ENCODE measurements at places on chromosomes 11 and 22.

DNA sequence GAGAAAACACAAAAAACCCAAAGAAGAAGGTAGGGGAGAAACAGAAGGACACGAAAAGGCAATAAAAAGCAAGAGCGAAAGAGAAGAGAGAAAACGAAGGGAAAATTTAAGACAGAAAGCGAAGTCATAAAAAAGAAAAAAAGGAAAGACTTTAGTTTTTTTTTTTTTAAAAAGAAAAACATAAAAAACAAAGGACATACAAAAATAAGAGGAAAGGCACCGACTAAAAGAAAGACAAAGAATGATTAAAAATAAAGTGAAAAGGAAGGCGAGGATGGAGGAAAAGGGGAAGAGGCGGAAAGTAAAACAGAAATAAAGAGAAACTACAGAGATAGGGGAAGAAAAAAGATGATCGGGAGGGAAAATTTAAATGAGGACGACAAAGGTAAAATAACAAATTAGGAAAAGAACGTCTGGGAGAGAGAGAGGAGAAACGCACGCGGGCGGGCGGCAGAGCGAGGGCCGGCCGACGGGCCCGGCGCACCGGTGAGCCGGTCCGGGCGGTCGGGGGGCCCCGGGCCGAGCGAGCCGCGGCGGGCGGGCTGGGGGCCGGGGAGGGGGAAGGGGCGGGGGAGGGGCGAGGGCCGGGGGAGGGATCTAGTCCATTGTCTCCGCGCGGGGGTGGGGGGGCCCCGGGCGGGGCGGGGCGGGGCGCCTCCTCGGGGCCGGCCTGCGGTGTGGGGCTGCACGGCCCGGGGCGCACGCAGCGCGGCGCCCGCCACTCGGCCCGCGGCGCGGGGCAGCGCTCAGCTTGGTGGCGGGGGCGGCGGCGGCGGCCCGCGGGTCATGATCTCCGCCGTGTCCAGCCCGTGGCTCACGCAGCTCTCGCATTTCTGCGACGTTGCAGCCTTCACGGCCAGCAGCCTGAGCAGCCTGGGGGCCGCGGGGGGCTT is at the start of gene TBX1:
Gene TBX1 (plus strand): TSS at position 721 of the 893 bp plus-strand sequence. CDS start 66 bp downstream, at position 787.
- peak within 1 kb of the TSS; percentile 34 for H3K4me3 ChIP-seq
- no peak within 1 kb of the TSS for H3K27ac ChIP-seq
- H3K4me1 ChIP-seq: peaks cover 42% of the 10 kb centered on the region
- DNase-seq: no peak

DNA sequence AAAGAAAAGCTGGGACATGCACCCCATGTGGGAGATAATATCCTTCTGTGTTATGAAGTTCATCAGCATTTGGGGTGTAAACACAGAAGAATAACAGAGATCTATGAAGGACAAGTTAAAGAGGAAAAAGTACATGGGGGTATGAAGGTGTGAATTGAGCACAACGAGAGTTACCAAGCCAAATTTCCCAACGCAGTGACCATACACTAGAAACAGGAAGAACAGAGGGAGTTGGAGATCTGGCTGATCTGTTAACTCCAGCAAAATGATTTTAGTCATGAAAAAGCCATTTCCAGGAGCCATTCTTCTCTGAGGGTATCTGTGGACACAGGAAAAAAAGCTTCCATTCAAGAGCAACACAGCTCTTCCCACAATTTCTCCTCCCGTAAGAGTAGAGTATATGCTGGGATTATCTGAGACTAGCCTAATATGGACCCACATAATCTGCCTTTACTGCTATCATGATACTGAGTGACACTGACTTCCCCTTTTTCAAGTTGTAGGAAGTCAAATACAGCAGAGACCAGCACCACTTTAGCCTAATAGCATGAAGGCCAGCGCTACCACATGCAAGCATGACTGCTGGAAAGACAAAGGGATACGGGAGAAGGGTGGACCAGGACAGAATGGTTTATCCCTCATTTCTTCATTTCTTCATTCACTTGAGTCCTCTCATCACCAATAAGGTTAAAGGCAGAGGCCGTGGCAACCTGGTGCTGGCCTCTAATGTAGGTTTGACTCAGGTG is 19.6 kb upstream of the OR8D2 start:
- no peak for DNase-seq
- no peaks in the 10 kb centered on the region for H3K27me3 ChIP-seq
- H3K4me1 ChIP-seq: no peaks in the 10 kb centered on the region

DNA sequence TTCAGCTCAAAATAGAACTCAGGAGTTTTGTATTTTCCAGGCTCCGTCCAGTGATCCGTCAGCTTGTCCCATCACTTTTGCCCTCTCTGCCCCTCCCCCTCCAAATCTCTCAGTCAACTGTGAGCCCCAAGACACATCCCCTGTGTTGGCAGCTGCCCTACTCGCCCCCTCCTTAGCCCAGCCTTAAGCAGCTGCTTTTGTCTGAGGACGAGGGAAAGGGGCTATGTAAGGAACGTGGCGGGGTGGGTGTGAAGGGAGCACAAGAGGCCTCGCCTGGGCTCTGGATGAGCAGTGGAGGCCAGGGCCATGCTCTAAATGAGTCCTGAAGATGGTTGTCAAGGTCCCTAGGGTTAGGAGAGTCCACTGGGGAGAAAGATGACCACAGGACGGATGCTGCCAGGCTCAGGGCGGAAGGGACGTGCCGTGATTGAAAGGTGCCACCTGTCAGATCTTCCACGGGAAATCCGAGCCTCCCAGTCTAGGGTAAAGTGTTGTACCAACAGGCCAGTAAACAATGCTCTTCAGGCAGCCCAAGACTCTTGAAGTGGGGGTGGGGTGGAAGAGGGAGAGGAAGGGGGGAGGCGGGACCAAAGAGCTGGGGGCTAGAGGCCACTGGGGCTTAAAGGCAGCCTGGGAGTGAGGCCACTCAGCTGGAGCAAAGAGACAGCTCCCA is at the start of gene SMTNL1:
Gene SMTNL1 (plus strand): TSS at position 649 of the 673 bp plus-strand sequence. CDS start 5,048 bp downstream, outside the sequence.
- no peaks in the 10 kb centered on the region for H3K27me3 ChIP-seq
- no peaks in the 10 kb centered on the region for H3K36me3 ChIP-seq
- DNase-seq: no peak
- no peak within 1 kb of the TSS for H3K27ac ChIP-seq
- H3K4me3 ChIP-seq: no peak within 1 kb of the TSS

- no peak overlapping the region for H3K4me3 ChIP-seq
- H3K36me3 ChIP-seq: no peaks in the 10 kb centered on the region
- H3K27ac ChIP-seq: no peak overlapping the region
- no peaks in the 10 kb centered on the region for H3K4me1 ChIP-seq
- DNase-seq: peak; percentile 38
These were observed 10.5 kb upstream of the MCHR1 start for GRCh38 chr22:40668611-40669411.

DNA sequence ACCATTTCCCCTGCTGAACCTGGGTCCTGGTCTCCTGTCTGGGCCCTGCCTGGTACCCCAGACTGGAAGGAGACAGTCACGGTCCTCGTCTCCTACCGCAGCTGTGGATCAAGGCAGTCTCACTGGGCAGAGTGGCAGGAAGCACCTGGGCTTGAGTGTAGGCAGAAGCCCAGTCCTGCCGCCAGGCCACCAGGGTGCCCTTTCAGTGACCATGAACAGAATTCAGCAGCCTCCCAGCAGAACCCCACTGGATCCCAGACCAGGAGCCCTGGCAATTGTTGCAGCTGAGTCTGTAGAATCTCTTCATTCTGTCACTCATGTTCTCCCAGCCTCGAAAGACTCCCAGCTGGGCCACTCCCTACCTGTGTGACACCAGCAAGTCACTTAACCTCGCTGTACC is 25.5 kb upstream of the CREB3L1 start:
- no peaks in the 10 kb centered on the region for H3K27me3 ChIP-seq
- no peak overlapping the region for H3K4me3 ChIP-seq
- DNase-seq: no peak
- H3K36me3 ChIP-seq: no peaks in the 10 kb centered on the region

GRCh38 chr11:130874396-130874795 is 41.9 kb downstream of the SNX19 start:
- no peak overlapping the region for H3K27ac ChIP-seq
- no peak overlapping the region for H3K4me3 ChIP-seq
- DNase-seq: no peak
- peaks cover 86% of the 10 kb centered on the region for H3K36me3 ChIP-seq

GRCh38 chr11:121929581-121929980 is 186.4 kb downstream of the BLID start:
- H3K27me3 ChIP-seq: peaks cover 1% of the 10 kb centered on the region
- no peak for DNase-seq
- H3K27ac ChIP-seq: no peak overlapping the region
- no peak overlapping the region for H3K4me3 ChIP-seq
- H3K36me3 ChIP-seq: no peaks in the 10 kb centered on the region

DNA sequence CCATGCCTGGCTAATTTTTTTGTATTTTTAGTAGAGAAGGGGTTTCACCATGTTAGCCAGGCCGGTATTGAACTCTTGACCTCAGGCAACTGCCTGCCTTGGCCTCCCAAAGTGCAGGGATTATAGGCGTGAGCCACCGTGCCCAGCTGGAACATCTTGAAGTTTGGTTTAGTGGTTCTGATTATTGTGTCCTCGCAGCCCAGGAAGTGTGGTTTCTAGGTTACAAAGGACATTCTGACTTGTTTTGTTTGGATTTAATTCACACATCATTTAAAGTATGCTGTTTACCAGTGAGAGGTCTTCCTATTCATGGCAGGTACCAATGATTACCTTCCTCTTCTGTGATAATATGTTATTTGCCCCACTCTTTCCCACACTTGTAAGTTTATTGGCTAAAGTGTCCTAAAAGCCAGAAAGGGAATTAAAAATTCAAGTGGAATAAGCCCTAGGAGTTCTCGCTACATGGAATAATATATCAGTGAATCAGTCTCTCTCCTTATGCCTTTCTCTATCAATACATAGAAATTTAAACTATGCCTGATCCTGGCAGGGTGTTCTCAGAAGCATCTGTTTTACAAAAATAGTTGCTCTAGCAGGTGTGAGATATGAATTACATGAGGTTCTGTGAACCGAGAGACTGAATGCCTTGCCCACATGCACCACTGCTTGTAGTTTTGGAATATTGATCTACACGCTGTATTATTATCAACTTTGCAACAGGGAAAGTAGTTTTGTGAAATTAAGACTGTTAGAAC is 263.1 kb downstream of the DDX10 start:
- DNase-seq: no peak
- no peaks in the 10 kb centered on the region for H3K4me1 ChIP-seq
- H3K36me3 ChIP-seq: no peaks in the 10 kb centered on the region
- no peak overlapping the region for H3K27ac ChIP-seq
- no peak overlapping the region for H3K4me3 ChIP-seq
- no peaks in the 10 kb centered on the region for H3K27me3 ChIP-seq

- H3K27ac ChIP-seq: no peak overlapping the region
- no peak overlapping the region for H3K4me3 ChIP-seq
- no peak for DNase-seq
- no peaks in the 10 kb centered on the region for H3K36me3 ChIP-seq
- no peaks in the 10 kb centered on the region for H3K27me3 ChIP-seq
These were observed 10.7 kb downstream of the SLCO2B1 start for GRCh38 chr11:75161506-75162095.

- H3K4me3 ChIP-seq: peak overlapping the region; percentile 55
- H3K4me1 ChIP-seq: peaks cover 21% of the 10 kb centered on the region
- DNase-seq: peak; percentile 30
These were observed 612 bp downstream of the GTSE1 start for GRCh38 chr22:46297151-46297812.

DNA sequence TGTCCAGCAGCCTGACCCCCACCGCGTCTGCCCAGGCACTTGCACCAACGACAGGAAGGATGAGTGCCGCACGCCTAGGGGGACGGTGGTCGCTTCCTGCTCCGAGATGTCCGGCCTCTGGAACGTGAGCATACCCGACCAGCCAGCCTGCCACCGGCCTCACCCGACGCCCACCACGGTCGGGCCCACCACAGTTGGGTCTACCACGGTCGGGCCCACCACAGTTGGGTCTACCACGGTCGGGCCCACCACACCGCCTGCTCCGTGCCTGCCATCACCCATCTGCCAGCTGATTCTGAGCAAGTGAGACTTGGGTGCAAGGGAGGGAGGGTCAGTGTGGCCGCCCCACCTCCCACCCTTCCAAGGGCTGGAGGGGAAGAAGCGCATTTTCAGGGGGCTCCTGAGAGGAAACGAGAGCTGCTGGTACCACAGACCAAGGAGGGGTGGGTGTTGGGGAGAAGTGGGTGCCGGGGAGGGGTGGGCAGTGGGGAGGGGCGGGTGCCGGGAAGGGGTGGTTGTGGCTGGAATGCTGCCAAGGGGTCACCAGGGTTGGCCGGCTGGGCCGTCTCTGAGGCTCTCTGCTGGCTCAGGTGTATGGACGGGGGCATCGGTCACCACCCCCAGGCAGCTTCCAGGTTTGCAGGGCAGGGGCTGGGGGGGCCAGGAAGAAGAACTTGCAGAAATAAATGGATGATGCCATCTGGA is 27.7 kb upstream of the MUC5B start:
- H3K36me3 ChIP-seq: no peaks in the 10 kb centered on the region
- H3K4me3 ChIP-seq: no peak overlapping the region
- no peak for DNase-seq
- no peaks in the 10 kb centered on the region for H3K27me3 ChIP-seq
- no peak overlapping the region for H3K27ac ChIP-seq
- H3K4me1 ChIP-seq: no peaks in the 10 kb centered on the region

GRCh38 chr22:44545773-44546172 is 47.7 kb upstream of the RTL6 start:
- H3K27me3 ChIP-seq: no peaks in the 10 kb centered on the region
- no peak overlapping the region for H3K27ac ChIP-seq
- no peak for DNase-seq
- no peaks in the 10 kb centered on the region for H3K36me3 ChIP-seq
- H3K4me1 ChIP-seq: no peaks in the 10 kb centered on the region
- H3K4me3 ChIP-seq: no peak overlapping the region

GRCh38 chr11:94884376-94884775 is 89.0 kb downstream of the CWC15 start:
- DNase-seq: no peak
- H3K36me3 ChIP-seq: no peaks in the 10 kb centered on the region
- H3K4me1 ChIP-seq: no peaks in the 10 kb centered on the region
- no peaks in the 10 kb centered on the region for H3K27me3 ChIP-seq
- H3K27ac ChIP-seq: no peak overlapping the region
- H3K4me3 ChIP-seq: no peak overlapping the region

- H3K4me1 ChIP-seq: peaks cover 11% of the 10 kb centered on the region
- H3K27me3 ChIP-seq: peaks cover 13% of the 10 kb centered on the region
- no peaks in the 10 kb centered on the region for H3K36me3 ChIP-seq
- peak overlapping the region; percentile 60 for H3K4me3 ChIP-seq
- H3K27ac ChIP-seq: no peak overlapping the region
These were observed 11.6 kb upstream of the ALKBH3 start for GRCh38 chr11:43868852-43869567.

DNA sequence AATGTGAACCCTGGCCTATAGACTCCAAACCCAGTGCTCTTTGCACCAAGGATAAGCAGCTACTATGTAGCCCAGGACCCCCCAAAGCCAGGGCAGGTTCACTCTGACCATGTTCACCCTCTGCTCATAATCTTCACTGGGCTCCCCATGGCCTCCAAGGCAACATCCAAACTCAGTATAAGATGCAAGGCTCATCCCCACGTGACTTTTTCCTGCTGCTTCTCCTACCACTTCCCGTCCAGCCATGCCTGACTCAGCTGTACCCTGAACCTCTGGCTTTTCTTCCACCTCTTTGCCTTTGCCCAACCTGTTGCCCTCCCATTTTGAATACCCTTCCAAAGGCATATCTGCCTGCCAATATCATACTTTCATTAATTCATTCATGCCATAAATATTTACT is 27.8 kb downstream of the PDE2A start:
- no peak overlapping the region for H3K4me3 ChIP-seq
- peaks cover 18% of the 10 kb centered on the region for H3K4me1 ChIP-seq
- no peak for DNase-seq
- no peak overlapping the region for H3K27ac ChIP-seq
- H3K27me3 ChIP-seq: peaks cover 2% of the 10 kb centered on the region

GRCh38 chr11:38221295-38221694 is 1623.3 kb upstream of the RAG2 start:
- DNase-seq: no peak
- no peak overlapping the region for H3K27ac ChIP-seq
- H3K4me3 ChIP-seq: no peak overlapping the region
- no peaks in the 10 kb centered on the region for H3K27me3 ChIP-seq
- no peaks in the 10 kb centered on the region for H3K4me1 ChIP-seq
